ENCODE measurements at places on chromosomes 1 and 21.
A peak's percentile ranks its signal among the peaks of the same experiment; 100 is the strongest.

- no peak for DNase-seq
These were observed 35.6 kb downstream of the NUF2 start for GRCh38 chr1:163357378-163357777.

- DNase-seq: peak; percentile 91
These were observed 21.8 kb upstream of the COL9A2 start for GRCh38 chr1:40338745-40339419.

- DNase-seq: no peak
These were observed 684 bp downstream of the SLC2A1 start for GRCh38 chr1:42957880-42958487.

DNA sequence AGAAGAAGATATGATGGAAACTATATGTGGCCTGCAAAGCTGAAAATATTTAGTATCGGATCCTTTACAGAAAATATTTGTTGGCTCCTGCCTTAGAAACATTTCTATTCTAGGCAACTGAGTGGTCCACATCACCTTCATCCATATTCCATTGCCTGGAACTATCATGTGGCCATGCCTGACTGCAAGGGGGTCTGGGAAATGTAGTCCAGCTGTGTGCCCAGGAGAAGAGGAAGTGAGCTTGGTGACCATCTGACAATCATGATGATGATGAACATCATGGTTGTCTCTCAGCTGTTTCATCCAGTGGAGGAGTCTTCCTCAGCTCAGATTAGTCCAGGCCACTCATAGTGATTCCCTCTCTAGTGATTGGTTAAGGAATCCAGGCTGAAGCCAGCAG lies 61.8 kb upstream of the IFNLR1 start:
- DNase-seq: no peak

GRCh38 chr1:20028726-20029125 lies 41.3 kb upstream of the PLA2G5 start:
- no peak for DNase-seq

DNA sequence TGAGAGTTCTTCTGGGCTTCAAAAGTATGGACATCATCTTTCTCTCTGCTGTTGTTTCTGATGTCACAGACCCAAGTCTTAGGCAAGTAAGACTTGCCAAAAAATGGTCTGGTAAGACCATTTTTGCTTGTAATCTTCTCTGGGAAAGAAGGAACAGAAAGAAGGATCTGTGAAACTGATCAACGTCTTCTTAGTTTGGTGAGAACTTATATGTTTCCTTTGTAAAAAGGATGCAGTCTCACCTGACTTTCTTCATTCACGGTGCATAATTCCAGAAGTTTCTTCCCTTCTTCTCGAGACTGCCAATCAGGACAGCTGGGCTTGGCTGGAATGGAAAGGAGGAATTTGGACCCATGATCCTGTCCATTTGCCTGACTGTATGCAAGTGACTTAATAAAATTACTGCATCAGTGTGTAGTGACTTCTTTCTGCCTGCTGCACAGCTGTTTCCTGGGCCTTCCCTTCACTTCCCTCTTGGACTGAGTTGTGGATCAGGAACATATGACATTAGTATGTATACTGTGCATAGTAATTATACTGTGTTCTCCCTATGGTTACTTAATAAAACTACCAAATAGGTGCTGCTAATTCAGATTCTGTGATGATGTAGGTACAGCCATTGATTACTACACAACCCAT lies 7.6 kb upstream of the DENND1B start:
- DNase-seq: no peak

DNA sequence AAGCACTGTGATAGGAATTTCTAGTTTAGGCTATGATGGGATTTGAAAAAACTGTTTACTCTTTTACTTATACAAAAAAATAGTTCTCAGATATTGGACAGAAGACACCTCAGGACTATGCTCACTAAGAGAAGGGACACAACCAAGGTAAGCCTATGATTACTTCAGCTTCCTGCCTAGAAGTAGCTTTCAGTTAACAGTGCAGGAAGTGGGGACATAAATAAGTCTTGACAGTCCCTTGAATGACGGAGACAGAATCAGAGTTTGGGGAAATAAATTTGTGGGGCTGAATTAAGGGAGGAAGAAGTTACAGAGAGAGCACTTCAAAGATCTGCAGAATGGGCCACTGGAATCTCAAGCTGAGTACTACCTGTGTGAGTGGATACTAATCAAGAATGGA lies 53.8 kb upstream of the OLFM3 start:
- DNase-seq: no peak

DNA sequence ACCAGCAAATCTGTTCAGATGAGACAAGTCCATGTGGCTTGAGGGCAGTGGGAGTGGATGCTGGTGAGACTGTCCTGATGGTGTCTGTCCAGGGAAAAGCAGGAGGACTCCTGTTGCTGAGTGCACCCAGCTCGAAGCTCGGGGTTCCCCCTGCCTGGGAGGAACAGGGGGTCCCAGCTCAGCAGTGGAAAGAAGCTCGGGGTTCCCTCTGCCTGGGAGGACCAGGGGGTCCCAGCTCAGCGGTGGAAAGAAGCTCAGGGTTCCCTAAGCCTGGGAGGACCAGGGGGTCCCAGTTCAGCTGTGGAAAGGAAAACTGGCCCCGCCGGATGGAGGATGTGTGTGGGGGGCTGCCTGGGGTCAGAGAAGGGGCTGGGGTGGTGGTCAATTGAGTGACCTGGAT lies 39.1 kb downstream of the CRYAA start:
- DNase-seq: no peak

DNA sequence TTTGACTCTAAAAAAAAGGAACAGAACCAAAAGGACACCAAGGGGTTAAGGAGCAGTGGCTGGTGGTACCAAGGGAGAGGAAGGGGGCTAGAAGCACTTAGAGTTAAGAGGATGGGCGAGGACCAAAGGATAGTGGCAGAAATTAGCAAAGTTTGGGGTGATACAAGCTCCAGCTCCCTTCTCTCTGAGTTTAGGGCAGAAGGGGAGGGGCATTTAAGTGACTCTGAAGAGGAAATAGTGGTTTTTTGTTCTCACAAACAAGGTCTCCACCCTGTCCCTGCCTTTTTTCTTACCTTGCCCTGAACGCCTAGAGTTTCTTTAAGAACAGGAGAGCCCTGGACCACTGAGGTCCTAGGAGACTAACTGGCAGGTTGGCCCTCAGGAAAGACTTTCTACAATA lies 3.3 kb downstream of the CDC42SE1 start:
- DNase-seq: no peak

DNA sequence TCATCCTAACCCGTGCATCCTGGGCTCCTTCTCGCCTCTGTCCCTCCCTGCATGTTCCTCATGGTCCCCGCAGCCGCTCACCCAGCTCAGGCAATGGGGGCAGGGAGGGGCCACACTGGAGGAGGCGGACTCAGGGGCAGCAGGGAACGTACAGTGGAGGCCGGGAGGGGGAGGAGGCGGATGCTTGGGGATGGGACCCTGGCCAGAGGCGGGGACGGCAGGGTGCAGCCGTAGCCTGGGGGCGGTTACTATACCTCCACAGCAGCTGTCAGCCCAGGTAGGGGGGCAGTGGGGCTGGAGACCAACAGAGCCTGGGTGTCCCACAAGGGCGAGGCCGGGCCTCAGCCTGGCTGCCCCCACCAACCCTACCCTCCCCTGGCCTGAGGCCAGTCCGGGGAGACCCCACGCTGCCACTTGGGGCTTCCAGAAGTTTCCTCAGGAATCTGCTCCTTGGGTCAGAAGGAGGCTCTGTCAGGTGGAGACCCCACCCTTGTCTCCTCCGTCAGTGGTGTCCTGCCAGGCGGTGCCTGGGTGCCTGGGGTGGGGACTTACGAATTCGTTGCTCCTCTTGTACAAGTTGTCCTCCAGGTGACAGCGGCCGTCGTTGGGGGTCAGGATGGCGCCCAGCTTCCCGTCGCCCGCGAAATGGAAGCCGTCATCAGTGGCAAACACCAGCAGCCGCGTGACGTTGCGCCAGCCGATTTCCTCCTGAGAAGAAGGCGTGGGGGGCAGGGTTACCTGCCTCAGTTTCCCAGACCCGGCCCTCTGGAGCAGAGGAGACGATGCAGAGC lies 20.7 kb downstream of the ITGB2 start:
- no peak for DNase-seq

DNA sequence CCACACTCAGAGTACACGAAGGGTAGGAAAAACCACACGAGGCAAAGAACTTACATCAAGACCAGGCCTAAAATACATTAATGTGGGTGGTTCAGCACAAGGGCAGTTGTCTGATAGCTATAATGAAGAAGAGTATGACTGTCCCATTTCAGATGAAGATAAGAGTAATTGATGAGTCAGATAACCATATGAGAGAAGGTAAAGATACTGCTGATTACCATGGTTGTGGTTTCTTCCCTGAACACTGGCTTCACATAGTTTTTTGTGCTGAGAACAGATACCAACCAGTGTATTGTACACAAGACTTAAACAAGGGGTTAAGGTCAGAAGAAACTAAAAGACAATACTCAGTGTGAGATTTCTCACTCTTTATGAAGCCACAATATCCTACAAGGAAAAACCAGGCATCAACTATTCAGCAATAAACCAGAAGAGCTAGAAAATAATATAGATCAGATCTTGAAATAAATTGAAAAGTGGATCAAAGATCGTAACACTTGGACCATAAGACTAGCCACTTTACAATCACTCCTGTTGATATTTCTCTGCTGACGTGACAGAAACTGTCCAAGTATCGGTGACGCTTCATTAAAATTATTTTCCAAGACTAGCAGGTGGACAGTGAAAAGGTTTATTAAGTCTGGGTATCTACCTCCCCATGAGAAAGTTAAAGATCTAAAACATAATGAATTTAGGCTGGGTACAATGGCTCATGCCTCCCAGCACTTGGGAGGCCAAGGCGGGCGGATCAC lies 28.6 kb downstream of the PUM1 start:
- no peak for DNase-seq

DNA sequence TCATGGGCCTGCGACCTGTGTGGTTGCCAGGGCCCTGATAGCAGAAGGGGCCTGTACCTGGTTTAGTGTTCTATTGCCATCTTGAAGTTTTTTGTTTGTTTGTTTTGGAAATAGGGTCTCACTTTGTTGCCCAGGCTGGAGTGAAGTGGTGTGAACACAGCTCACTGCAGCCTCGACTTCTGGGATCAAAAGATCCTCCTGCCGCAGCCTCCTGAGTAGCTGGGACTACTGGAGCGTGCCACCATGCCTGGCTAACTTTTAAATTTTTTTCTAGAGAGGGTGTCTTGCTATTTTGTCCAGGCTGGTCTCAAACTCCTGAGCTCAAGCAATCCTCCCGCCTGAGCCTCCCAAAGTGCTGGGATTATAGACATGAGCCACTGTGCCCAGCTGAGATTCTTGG lies 72.9 kb downstream of the UBE2T start:
- DNase-seq: no peak

DNA sequence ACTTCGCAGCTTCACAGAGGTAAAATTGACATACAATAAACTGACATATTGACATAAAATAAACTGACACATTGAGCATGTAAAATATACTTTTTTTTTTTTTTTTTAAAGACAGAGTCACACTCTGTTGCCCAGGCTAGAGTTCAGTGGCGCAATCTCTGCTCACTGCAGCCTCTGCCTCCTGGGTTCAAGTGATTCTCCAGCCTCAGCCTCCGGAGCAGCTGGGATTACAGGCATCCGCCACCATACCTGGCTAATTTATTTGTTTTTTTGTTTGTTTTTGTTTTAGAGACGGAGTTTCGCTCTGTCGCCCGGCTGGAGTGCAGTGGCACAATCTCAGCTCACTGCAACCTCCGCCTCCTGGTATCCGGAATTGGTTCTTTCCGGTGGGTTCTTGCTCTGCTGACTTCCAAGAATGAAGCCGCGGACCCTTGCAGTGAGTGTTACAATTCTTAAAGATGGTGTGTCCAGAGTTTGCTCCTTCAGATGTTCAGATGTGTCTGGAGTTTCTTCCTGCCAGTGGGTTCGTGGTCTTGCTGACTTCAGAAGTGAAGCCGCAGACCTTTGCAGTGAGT lies 48.4 kb upstream of the CLIC4 start:
- no peak for DNase-seq

GRCh38 chr1:113975211-113975895 lies 3.9 kb upstream of the OLFML3 start:
- no peak for DNase-seq

GRCh38 chr1:208045463-208046260 lies 134.7 kb upstream of the CD34 start:
- DNase-seq: no peak

Measured in head of caudate nucleus (tissue), 42 donors.